NCI-H510A (cell line): ENCODE measurements at places on chromosomes 4 and X.

- DNase-seq, result no peak
Measured at GRCh38 chrX:150219374-150220185, 143.5 kb upstream of the MAMLD1 start.

- DNase-seq, result no peak
Measured at GRCh38 chrX:78545233-78545632, 113.9 kb downstream of the RTL3 start.

GRCh38 chr4:98720871-98721480, 62.6 kb upstream of the TSPAN5 start:
- DNase-seq, result no peak

DNA sequence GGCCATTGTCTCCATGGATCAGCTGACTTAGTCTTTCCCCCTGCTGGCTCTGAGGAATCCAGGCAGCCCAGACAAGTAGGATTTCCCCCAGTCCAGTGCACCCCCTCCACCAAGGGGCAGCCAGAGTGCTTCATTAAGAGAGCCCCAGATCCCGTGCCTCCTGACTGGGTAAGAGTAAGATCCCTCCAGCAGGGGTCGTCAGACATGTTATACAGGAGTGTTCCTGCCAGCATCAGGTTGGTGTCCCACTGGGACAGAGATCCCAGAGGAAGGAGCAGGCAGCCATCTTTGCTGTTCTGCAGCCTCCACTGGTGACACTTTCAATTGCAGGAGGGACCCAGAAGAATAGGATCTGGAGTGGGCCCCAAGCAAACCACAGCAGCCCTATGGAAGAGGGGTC, 29.0 kb upstream of the INPP4B start:
- no peak for DNase-seq

DNA sequence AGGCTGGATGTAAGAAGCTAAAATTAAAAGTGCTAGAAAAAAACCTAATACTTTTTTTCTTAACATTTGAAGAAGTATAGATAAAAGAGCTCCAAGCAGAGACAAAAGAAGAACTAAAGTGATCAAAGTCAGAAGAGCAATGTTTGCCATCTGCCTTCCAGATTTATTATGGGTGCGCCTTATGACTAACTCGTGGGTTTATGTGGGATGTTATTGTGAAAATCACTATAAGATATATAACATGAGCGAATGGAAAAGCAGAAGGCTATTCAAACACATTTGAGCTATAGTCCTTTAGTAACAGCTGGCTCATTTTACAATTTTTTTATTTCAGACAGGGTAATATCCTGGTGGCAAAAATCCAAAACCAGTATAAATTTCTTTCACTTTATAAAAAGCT, 1040.7 kb downstream of the RAPGEF2 start:
- DNase-seq, result no peak

GRCh38 chrX:100864657-100865391, 9.3 kb downstream of the NOX1 start:
- no peak for DNase-seq

- no peak for DNase-seq
Measured at GRCh38 chr4:65234061-65234460, 436.2 kb downstream of the EPHA5 start.

DNA sequence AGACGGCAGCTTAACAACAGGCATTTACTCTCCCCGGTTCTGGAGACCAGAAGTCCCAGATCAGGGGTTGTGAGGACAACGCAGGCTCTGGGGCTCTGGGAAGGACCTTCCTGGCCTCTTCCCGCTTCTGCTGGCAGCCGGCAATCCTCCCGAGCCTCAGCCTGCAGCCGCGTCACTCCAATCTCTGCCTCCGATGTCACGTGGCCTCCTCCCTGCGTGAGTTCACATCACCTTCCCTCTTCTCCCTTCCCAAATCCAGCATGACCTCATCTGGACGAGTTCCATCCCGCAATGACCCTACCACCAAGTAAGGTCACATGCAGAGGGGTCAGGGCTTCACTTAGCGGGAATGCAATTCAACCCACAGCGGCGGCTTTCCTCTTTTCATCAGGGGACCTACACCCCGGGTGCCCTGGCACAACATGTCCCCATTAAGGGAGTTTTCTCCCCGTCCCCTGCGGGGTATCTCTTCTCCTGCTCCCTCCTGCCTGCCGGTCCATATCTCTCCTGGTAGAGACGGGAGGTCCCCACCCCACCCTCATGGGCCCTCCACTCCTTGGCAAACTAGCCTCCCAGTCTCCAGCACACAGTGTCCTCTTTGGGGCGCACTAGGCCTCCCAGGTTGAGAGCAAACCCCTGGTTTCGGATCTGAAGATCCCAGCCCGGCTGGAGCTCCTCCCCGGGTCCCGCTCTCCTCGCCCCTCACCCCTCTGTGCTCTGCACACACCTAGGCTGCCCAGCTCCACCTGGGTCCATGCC, 25.5 kb downstream of the ABLIM2 start:
- DNase-seq, result no peak

DNA sequence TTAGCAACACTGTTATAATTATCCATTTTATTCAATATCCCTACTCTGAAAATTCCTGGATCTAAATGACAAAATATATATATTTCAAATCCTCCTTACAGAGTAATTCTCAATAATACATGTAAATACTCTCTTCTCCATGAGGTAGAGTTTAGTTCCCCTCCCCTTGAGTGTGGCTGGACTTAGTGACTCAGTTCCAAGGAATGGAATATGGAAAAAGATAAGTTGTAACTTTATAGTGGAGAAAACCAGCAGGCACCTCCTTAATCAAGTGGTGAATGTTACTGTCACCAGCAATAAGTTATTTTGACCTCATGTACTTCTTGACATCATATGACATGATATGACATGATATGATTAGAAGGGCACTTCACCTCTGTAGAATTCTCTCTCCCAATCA, 302.0 kb downstream of the RAB28 start:
- no peak for DNase-seq

DNA sequence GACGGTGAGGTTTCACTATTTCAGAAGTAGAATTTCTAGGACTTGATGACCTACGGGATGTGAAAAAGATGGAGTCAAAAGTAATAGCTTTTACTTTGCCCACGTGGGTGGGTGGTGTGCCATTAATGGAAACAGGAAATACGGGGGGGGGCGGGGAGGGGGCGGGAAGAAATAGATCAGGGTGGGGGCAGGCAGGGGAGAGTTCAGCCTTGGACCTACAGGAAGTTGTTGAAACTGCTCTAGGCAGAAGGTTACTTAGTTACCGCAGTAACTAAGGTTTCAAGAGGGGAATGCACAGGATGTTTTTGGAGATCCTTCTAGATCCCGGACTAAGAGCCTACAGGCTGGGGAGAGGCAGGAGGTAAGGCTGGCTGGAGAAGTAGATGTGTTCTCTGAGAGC, 3.6 kb upstream of the FHL1 start:
- DNase-seq, result no peak
